CD4-positive, alpha-beta T cell treated with Interleukin-1 beta for 1 hour (primary cell): ENCODE measurements at places on chromosomes 1 and 21.

DNA sequence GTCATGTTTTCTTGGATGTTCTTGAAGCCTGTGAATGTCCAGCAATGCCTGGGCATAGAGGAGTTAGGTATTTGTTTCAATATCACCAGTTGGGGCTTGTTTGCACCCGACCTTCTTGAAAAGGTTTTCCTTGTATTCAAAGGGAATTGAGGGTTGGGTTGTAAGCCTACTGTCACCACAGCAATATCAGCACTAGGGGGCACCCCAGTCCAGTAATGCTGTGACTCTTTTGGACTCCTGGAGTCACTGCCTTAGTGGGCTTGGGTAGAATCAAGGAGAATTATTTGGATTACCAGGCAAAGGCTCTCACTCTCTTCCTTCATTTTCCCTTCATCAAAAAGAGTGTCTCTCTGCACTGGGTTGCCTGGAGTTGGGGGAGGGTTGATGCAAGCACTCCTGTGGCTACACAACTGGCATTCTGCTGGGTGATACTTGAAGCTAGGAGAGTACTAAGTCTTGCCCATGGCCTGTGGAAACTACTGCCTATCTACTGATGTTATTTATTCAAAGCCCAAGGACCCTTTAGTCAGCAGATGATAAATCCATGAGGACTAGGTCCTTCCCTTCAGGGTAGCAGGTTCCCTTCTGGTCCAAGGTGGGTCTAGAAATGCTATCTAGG lies 34.5 kb downstream of the OR10R2 start:
- DNase-seq = peak; percentile 51

GRCh38 chr21:46555678-46556077 lies 49.2 kb downstream of the S100B start:
- no peak for DNase-seq

- peak; percentile 69 for DNase-seq
Observed at GRCh38 chr1:101239095-101240040, 2.5 kb downstream of the S1PR1 start.

DNA sequence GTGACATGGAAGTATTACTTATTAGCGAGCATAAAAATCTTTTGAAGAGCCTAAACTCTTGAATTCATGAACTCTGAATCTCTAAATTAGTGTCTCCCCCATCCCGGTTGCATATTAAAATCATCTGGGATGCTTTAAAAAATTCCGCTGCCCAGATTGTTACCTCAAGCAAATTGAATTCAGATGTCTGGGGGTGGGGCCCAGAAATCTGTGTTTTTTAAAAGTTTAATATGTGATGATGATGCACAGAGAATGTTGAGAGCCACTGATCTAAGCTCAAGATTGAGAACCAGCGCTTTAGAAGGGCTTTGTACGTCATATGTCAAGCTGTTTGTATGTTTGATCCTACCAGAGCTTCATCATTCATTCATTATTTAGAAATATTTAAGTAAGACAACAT lies 446.8 kb downstream of the NUF2 start:
- DNase-seq = no peak

GRCh38 chr1:208215393-208215792 lies 28.8 kb downstream of the PLXNA2 start:
- DNase-seq = no peak

GRCh38 chr1:159591981-159592380 lies 4.4 kb downstream of the APCS start:
- DNase-seq = no peak
